ENCODE measurements at places on chromosomes 6 and 20.

GRCh38 chr6:35677456-35677855 is 11.3 kb downstream of the FKBP5 start:
- no peak for DNase-seq

GRCh38 chr6:111843347-111844147 is 29.7 kb downstream of the FYN start:
- DNase-seq, result peak; percentile 45

- DNase-seq, result no peak
Measured at GRCh38 chr6:135586388-135586787, 88.8 kb upstream of the AHI1 start.

- no peak for DNase-seq
Measured at GRCh38 chr6:46510651-46511050, 19.4 kb upstream of the RCAN2 start.

DNA sequence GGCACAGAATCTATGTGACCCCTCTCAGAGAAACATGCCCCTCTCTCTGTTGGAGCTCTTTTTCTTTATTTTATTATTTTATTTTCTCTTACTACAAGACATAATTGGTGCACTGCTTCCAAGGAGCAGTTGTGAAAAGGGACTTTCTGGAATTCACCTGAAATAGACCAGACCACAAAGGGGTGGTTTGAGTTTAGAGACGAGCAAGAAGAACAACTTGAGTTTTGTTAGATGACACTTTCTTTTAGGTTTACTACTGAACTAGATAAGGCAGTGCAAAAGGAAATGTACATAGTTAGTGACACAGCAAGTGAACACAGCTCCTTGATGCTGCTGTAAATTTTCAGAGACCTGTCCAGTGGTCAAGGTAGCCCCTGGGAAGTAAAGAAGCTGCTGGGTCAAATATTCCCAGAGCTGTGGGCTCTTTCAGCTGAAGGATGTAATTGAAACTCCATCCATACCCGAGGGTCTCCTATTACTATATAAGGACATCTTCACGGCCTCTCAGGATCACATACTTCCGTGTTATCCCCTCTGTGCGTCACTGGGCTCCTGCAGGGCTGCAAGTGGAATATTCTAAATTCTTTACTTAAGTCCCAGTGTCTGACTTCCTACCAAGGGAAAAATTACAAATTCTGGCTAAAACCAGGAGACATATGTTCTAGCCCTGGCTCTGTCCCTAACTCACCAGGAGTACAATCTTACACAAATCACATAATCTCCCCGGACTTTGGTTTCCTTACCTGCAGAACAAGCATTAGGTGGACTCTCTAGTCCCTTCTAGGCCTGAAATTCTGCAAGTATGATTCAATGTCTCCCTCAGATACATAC is 69.1 kb upstream of the ADTRP start:
- DNase-seq, result no peak

DNA sequence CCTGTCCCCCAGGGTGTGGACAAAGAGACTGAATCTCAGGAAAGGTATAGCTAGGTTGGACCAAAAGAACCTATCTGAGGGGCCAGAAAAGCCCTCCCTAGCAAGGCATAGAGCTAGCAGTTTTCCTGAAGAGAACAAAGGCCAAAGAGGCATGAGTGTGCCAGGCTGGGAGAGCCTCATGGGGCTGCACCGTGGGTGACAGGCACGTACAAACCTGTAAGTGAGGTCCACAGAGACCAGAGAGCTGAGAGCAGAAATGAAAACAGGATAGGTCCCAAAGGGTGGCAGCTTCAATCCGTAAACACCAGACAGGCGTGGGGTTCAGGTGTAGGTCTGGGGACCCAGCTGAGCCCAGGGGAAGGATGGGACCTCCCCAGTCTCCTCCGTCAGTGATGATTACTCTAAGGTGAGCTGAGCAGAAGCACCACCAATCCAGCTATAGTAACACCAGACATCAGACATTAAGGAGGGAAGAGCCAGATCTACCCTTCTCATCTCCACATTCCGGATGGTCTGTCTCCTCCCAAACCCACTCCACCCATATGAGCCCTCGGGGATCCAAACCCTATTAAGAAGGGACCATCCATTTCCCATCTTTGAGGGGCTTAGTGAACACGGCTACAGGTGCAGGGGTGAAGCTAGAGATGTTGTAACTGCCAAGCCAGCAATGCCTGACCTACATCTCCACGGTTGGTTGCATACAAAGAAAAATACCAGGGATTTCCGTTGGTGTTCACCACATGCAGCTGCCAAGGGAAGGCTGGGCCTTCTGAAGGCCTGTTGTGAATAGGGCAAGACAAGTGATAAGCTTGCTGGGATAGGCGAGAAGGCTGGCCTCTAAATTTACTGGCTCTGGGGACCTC is 38.3 kb downstream of the BCL2L1 start:
- DNase-seq, result no peak

DNA sequence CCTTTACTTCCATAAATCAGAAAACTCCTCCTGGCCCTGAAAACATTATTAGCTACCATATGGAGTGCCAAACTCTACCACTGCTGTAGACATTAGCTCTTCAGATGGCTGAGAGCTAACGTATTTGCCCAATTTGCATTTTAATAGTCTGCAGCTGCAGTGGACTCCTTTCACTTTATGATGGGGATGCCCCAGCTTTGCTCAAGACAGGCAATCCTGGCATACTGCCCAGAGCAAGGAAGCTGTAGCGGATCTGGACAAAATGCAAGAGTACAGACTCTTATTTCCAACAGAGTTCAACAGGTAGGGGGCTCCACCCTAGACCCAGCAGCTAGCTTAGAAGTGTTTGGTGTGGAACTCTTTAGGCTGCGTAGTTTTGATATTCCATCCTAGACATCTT is 246.7 kb downstream of the FOXC1 start:
- no peak for DNase-seq

- DNase-seq, result no peak
Measured at GRCh38 chr6:29112135-29112534, 4.3 kb downstream of the OR2J3 start.

- DNase-seq, result no peak
Measured at GRCh38 chr20:36754656-36755222, 8.8 kb upstream of the NDRG3 start.

GRCh38 chr6:56851541-56852259 is 103.2 kb upstream of the BEND6 start:
- DNase-seq, result no peak

- no peak for DNase-seq
Measured at GRCh38 chr6:147579667-147580066, 71.2 kb downstream of the SAMD5 start.

GRCh38 chr20:64052326-64052722 is 2.9 kb upstream of the SOX18 start:
- DNase-seq, result no peak

DNA sequence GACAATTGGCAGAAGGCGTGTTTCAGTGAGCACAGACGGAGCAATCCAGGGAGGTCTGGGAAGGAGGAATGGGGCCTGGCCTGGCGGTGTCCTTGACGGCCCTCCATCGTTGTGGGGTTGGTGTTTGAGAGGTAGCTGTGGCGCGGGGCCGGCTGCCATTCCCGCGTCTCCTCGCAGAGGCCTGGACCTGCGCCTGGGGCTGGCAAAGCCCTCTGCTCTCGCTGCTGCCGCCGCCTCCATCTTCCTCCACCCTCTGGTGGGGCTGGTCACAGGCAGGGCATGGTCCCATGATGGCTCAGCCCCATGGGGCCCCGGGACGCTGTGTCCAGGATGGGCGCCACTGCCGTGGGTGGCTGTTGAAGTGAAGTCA is 7.6 kb downstream of the OSBPL2 start:
- no peak for DNase-seq

- no peak for DNase-seq
Measured at GRCh38 chr6:31349301-31349700, 7.7 kb downstream of the HLA-B start.

GRCh38 chr6:136816656-136817055 is 5.7 kb upstream of the PEX7 start:
- DNase-seq, result no peak

- DNase-seq, result no peak
Measured at GRCh38 chr6:21769405-21769861, 175.9 kb downstream of the SOX4 start.

DNA sequence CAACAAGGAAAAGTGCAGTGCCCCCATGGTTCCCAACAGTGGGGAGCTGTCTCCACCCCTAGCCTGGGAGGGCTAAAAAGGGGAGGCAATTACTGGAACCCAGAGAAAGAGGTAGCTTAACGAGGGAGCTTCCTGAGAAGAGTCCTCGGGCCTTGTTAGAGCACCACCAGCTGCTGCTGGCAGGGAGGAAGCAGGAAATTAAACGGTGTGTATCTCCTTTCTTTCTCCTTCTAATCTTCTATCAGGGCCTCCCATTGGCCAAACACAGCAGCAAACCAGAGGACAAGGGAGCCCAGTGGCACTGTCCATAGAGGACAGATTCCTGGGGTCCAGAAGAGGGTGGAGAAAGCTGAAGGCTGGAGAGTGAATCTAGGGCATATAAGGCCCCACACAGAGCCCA is 7.6 kb upstream of the BTN2A2 start:
- DNase-seq, result no peak

Measured in activated T-cell treated with anti-CD3 and anti-CD28 coated beads for 1 hour (primary cell).